ENCODE measurements at places on chromosomes 2 and 18.

DNA sequence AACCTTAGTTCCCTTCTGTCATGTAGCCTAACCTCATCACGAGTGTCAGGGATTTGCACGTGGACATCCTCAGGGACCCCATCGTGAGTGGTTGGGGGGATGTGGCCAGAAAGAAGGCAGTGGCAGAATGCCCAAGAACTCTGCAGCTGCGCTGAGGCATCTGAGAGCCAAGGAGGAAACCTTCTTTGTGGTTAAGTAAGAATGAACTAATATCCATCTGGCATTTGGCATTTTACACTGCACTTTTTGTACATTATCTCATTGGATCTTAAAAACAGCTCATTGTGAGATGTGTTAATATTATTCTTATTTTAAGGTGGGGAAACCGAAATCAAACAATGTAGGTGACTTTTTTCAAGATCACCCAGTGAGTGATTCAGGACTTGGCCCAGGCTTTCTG is 32.6 kb upstream of the APCDD1 start:
- no peak for DNase-seq

DNA sequence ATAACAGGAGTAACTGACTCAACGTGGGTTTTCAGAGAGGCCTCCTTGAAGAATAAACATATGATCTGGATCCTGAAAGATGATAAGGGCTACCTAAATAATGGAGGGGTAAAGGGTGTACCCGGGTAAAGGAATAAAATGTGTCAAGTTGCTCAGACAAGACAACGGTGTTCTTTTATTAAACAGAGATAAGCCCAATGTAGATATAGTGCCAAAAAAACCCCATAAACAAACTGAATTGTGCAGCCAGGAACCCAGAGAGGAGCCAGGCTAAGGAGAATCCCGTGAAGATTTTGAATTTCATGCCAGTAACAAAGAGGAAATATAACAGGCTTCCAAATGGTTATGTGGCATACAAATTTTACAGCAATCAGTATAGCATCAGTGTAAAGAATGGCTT is 618.2 kb downstream of the CPS1 start:
- no peak for DNase-seq

DNA sequence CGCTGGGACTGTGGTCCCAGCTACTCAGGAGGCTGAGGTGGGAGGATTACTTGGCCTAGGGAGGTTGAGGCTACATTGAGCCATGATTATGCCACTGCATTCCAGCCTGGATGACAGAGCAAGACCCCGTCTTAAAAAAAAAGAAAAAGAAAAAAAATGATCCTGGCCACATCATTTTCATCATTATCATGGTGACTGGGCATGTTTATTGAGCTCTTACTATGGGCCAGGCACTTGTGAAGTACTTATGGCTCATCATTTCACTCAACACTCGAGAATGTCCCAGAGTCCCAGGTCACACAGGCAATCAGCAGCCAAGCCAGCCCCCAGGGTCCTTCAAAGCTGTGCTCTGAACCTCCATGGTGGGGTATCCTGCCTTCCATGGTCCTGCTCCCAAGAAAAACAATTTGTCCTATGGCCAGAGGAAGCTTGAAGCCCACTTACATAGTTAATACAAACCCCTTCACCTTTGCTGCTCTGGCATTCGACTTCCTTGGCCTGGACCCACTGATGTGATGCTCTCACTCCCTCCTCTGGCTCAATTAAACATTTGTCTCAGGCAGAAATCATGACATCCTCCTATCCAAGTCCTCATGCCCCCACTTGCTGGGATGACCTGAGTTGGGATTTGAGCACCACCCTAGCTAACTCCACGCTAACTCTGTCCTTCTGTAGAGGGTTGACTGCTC is 3.8 kb upstream of the CNNM4 start:
- no peak for DNase-seq

DNA sequence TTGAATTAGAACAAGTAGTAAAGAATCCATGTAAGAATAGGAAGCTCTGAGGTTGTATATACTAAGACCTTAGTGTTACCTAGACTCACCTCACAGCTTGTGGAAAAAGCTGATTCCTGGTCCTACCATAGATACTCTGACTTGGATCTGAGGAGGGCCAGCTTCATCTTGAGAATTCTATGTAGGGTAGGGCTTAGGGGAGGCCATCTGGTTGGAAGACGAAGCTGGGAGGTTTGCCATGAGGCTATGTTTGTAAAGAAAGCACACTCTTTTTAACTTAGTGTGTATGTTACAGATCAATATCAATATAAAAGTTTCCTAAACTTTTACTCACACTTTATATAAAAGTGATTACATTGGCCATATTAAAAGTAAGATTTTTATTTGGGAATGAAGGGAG is 77.1 kb upstream of the GALNT5 start:
- no peak for DNase-seq

- no peak for DNase-seq
These were observed 2.7 kb downstream of the KLHL14 start for GRCh38 chr18:32770054-32770665.
